RPMI7951 (cell line): ENCODE measurements at places on chromosomes 6 and 20. TPM values are rescaled to one million over a fixed set of nuclear protein-coding genes. Genes with fewer than 3 reads are reported as not detected.

Gene PTCRA
- total RNA-seq: not detected in 2 replicates

Gene CNR1
- total RNA-seq: 2.5 and 3.4 TPM in 2 replicates

Gene HUS1B
- total RNA-seq: 0.36 and 0.98 TPM in 2 replicates

Gene VSX1
- total RNA-seq: 2.8 and 3.8 TPM in 2 replicates

Gene LY6G5C
- 2.9 and 3.2 TPM in 2 replicates for total RNA-seq

Gene ARHGAP18
- 37.1 and 47.5 TPM in 2 replicates for total RNA-seq

Gene NOX3
- not detected in 2 replicates for total RNA-seq

Gene PSMG4
- total RNA-seq: 26.8 and 35.2 TPM in 2 replicates

Gene NFKBIE
- total RNA-seq: 14.7 and 23.0 TPM in 2 replicates

DNA sequence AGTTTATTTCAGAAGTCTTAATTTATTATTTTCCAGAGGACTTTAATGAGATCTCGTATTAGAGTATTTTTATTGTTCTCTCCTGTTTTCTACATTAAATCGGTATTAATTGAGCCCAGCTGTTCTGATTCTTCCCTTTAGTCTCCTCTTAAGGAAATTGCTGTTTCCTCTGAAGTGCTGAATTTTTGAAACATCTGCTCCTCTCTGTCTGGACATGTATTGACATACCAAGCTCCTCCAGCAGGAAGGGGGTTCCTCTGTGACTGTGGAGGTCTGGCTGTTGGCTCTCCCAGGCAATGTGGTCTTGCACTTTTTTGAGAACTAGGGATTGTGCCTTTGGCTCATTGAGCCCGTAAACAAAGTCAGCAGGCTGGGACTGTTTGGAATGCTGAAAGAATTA lies 74.9 kb downstream of the MAP3K4 start:
- no peak for DNase-seq

DNA sequence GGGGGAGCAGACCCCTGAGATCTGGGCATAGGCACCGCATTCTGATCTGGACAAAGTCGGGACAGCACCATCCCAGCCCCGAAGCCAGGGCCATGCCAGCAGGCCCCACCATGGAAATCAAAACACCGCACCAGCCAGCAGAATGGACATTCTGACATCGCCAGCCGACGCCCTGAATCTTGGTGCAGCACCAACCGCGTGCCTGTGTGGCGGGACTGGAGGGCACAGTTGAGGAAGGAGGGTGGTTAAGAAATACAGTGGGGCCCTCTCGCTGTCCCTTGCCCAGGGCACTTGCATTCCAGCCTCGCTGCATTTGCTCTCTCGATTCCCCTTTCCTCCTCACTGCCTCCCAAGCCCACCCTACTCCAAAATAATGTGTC lies 2.0 kb downstream of the NNAT start:
- no peak for DNase-seq

GRCh38 chr6:54899442-54899841 lies 52.9 kb downstream of the FAM83B start:
- no peak for DNase-seq

DNA sequence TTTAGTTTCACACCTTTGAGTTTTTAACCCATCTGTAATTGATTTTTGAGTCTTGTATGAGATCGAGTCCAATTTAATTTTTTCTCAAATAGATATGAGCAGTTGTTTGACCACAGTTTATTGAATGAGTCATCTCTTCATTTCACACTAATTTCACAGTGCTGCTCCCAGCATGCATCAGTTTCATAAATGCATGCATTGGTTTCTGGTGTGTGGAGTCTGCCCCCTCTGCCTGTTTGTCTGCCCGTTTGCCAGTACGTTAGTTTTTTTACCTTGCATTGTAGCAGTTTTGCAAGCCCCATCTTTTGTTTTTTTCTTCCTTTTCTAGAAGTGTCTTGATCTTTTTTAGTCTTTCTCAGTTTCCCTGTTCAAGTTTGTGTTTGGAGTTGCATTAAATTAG lies 11.9 kb downstream of the SLX4IP start:
- DNase-seq: peak; percentile 88

DNA sequence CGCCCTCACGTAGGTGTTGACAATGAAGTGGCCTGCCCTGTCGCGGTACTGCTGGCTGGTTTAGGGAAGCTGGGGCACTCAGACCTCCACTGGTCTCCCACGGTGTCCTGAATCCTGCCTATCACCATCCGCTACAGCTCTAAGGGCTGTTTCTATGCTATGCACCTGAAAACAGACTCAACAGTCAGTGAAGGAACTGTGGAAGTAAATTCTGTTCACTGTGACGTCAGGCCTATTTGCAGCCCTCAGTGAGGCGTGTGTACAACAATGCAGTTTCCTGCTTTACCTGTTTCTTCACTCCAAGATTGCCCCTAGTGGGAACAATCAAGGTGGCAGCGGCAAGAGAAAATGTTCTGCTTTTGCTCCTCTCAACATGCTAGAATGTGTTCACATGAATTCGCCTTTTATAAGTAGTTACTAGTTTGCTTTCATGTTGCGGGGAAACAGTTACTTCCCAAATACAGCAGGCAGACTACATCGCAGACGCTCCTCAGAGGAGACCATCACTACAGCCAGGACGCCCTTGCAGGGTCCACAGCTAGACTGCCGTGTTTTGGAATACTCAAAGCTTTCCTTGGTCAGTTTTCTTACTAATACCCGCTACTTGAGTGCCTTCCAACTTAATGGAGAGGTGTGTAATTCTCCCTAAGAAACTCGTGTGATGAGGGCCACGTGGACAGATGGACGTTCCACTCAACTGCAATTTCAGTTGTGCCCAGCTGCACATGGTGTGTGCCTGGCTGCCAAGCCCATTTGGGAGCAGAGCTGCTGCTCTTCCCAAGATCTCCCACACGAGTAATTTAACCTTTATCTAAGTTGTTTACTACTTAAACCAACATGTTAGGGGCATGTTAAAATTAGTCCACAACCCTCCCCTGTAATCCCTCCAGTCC lies 25.4 kb downstream of the DIDO1 start:
- no peak for DNase-seq

GRCh38 chr6:19492636-19493405 lies 344.3 kb upstream of the ID4 start:
- DNase-seq: no peak

- peak; percentile 59 for DNase-seq
Observed at GRCh38 chr6:137271245-137272183, 52.3 kb upstream of the IFNGR1 start.

DNA sequence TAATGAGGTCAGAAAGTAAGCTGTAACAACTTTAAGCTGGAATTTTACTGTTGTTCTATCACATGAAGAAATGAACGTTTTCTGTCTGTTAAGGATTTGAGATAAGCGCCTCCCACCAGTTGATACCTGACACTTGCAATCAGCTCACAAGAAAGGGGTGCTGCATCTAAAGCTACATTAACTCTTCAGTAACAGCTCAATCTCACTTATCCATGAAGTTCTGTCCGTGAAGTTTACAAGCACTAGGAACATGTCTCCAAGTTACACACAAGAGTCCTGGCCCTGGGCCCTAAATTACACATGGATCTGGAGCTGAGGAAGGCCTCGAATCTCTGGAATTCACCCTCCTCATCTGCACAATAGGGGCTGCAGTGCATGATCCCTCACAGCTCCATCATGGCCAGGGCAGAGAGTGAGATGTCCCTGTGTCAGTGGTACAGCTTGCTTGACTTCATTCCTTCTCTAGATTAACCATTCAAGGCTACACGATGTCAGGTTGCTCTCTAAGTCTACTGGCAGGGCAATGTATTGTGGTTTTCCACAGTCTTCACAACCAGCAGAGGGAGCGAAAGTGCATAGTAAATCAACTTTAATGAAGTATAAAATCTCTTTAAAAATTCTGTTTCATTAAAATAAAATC lies 182.4 kb upstream of the MCHR2 start:
- peak; percentile 65 for DNase-seq

- DNase-seq: no peak
Observed at GRCh38 chr6:151806757-151807512, 547 bp upstream of the ESR1 start.

DNA sequence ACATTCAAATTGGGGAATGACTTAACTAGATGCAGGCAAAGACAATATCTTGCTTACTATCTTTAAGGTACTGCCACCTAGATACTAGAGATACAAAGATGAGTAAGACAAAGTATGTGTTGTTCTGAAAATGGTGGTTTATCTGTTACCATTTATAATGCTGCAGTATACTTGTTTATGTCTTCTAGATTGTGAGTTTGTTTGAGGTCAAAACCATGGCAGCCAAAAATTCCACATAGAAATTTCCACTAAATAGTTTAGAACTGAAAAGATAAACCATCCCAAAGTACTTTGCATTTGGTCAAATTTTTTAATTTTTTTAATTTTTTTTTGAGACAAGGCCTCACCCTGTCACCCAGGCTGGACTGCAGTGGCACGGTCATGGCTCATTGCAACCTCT lies 150.8 kb downstream of the SOX4 start:
- DNase-seq: no peak

DNA sequence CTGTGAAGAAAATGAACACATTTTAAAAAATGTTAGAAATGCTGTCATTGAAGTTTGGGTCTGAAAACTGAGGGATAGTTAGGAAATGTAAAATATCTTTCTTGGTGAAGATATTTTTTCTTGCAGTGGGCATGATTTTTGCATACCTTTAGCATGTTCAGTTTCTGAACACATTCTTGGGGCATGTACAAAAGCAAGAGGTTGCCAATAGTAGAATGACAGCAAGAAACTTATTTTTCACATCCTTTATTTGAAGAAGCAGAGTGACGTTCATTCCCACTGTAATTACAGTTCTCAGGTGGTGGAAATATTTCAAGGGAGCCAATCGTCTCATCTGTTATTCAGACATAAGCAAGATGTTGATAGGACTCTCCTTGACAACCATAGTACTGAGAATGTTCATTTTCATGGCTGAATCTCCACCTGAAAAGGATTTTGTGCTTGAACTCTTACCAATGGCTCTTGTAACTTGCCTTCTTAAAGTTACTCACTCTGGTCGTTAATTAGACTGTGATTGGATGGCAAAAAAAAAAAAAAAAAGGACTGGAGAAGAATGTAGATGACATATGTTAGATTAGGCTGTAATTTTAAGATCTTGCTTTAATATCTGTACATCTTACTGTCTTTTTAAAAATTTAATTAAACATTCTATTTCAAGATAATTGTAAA lies 74.4 kb downstream of the DOK5 start:
- no peak for DNase-seq

DNA sequence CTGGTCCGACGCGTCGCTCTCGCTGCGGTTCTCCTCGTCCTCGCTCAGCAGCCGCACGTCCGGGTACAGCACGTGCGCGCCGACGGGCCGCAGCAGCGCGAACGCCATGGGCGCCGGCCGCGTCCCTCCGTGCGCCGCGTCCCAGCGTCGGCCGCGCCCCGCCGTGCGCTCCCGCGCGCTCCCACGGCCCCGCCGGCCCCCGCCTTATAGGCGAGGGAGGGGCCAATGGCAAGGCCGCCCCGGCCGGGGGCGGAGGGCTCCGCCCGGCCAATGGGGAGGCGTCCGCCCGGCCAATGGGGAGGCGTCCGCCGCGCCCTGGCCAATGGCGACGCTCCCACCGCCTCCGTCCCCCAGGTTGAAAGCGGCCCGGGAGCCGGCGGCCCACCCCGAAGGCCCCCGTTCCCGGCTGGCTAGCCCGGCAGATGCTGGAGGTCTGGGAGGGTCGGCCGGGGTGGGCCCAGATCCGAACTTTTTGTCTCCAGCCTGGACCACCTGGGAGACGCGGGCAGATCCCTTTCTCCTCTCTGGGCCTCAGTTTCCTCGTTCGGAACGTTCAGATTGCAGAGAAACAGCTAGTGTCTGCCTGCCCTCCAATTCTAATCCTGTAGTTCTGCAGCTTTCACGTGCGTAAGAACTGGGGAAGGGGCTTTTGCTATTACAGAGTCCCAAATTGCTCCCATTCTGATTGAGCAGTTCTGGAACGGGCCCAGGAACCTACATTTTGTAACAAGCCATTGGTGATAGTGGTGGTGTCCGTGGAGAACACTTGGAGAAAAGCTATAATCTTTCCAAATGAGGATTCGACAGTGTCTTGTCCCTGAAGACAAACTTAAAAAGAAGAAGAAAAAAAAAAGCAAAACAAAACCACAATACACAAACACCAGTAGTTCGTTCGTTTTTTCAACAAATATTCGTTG lies at the start of gene TCF15:
Gene TCF15 (minus strand): TSS at position 180 of the 917 bp plus-strand sequence. CDS start 72 bp downstream, at position 108.
- peak; percentile 43 for DNase-seq

- DNase-seq: no peak
Observed at GRCh38 chr6:109153752-109154151, 58.4 kb downstream of the CEP57L1 start.

DNA sequence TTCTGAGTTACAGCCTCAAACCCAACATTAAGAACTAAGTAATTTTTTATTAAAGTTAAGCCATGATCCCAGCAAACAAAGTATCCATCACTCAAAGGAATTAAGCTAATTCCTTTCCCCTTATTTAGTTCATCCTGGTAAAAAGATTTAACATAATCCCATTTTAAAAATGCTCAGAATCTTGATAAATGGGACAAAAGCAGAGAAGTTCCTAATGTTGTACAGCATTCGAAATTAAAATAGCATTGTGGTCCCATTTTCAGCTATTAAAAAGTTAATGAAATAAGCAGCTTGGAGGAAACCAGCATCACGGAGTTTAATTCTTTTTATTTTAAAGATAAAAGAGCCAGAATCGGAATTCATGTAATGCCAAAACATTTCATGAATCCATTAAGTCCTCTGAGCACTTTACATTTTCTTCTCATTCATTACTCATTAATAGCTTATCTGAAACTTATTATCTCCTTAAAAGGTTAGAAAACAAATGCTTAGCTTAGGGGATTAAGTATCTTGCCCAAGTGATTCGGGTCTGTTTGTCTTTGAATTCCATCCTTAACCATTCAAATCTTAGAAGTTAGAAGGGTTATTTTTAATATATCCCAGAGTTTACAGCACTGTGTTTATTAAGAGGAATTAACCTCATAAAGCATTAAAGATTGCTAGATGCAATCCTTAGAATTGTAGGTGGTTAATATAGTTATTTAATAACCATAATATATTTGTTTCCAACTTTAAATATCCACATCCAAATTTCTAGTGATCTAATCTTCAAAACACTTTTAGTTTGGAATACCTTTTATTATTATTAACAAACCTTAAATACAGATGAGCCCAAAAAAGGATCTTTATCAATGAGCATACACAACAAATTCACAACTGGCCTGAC lies 11.2 kb downstream of the RBM39 start:
- no peak for DNase-seq

- no peak for DNase-seq
Observed at GRCh38 chr6:110517601-110518281, 41.3 kb upstream of the SLC22A16 start.

GRCh38 chr20:36591281-36591680 lies 14.3 kb upstream of the RAB5IF start:
- DNase-seq: no peak

DNA sequence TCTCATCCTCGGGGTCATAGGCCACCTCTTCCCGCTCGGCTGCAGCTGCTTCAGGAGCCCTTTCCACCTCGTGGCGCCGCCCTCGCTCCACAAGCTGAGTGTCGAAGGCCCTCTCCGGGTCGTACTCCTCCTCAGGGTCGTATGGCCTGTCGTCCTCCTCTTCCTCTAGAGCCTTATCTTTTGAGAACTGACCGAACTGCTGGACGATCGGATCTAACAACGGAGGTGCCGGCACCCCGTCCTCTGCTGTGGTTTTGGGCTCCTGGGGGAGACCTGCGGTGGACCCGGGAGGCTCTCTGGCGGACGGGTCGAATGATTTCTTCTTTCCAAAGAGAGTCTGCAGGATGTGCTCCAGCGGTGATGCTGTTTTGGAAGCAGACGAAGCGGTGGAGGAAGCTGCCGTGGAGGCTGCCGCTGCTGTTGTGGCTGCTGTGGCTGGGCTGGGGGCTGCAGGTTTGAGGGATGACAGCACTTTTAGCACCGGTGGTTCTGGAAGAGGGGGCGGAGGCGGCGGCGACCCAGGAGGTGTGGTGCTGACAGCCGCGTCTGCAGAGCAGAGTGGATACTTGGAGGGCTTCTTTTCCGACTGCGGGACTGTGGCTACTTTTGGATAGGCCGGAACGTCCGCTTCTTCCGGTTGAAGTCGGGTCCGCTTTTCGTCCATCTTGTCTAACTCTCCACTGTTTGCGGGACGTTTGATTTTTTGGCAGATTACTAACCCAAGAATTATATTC lies 20.2 kb upstream of the TCFL5 start:
- no peak for DNase-seq
